ENCODE measurements at places on chromosomes 16 and 17.

GRCh38 chr17:72719206-72719577 lies 373.3 kb downstream of the SLC39A11 start:
- peak overlapping the region; percentile 55 for H3K4me3 ChIP-seq
- H3K4me1 ChIP-seq, result peaks cover 14% of the 10 kb centered on the region
- H3K27ac ChIP-seq, result no peak overlapping the region
- H3K36me3 ChIP-seq, result no peaks in the 10 kb centered on the region
- DNase-seq, result no peak

- no peak overlapping the region for H3K4me3 ChIP-seq
- H3K27me3 ChIP-seq, result no peaks in the 10 kb centered on the region
- H3K27ac ChIP-seq, result no peak overlapping the region
- no peak for DNase-seq
- H3K36me3 ChIP-seq, result no peaks in the 10 kb centered on the region
- H3K4me1 ChIP-seq, result peaks cover 15% of the 10 kb centered on the region
Observed at GRCh38 chr16:19559242-19559910, 3.9 kb downstream of the VPS35L start.

GRCh38 chr16:63283721-63284120 lies 1247.5 kb upstream of the CDH8 start:
- no peaks in the 10 kb centered on the region for H3K36me3 ChIP-seq
- DNase-seq, result no peak
- H3K4me1 ChIP-seq, result no peaks in the 10 kb centered on the region
- H3K27me3 ChIP-seq, result no peaks in the 10 kb centered on the region
- no peak overlapping the region for H3K4me3 ChIP-seq

GRCh38 chr17:7886227-7887037 lies 2.2 kb upstream of the CHD3 start:
- peaks cover 29% of the 10 kb centered on the region for H3K4me1 ChIP-seq
- peak overlapping the region; percentile 77 for H3K27ac ChIP-seq

DNA sequence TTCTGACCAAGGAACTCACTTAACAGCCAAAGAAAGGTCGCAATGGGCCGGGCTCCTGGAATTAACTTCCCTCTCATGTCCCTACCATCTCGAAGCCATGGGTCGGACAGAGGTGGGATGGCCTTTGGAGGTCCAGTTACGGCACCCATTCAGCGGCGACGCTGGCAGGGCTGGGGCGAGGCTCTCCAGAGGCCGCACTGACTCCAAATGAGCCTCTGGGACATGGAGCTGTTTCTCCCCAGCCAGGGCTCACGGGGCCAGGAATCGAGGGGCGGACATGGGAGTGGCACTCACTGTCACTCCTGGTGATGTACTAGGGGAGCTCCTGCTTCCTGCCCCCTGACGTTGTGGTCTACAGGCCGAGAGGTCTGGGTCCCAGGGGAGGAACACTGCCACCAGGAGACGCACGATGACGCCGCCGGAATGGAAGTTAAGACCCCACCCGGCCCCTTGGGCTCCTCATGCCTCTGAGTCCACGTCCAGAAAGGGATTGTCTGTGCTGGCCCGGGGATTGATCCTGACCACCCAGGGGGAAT lies 60.7 kb upstream of the METRNL start:
- peaks cover under 1% of the 10 kb centered on the region for H3K4me1 ChIP-seq
- no peak overlapping the region for H3K4me3 ChIP-seq
- no peaks in the 10 kb centered on the region for H3K36me3 ChIP-seq
- no peak for DNase-seq
- H3K27ac ChIP-seq, result no peak overlapping the region
